Fibroblast of mammary gland (primary cell): ENCODE measurements at places on chromosomes 3 and 15.
A peak's percentile ranks its signal among the peaks of the same experiment; 100 is the strongest.

DNA sequence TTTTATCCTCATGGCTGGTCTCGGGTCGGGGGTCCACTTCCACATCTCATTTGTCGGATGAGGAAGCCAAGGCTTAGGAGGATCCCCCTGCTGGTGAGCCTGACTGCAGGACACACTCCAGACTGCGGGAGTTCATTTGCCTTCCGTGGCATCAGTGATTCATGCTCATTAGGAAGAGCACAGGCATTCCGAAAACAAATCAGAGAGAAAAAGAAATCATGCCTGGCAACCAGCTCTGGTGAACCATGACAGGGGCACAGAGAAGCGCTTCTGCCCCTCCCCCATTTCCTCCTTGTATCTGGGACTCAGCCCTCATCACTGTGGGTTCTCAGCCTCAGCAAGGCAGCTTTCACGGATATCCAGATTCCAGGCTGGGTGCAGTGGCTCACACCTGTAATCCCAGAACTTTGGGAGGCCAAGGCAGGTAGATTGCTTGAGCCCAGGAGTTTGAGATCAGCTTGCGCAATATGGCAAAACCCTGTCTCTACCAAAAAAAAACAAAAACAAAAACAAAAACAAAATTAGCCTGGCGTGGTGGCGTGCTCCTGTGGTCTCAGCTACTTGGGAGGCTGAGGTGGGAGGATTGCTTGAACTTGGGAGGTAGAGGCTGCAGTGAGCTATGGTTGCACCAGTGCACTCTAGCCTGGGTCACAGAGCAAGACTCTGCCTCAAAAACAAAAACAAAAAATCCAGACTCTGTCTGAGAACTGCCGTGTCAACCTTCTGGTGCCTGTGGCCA lies 28.4 kb downstream of the IRAK2 start:
- DNase-seq = peak; percentile 95

DNA sequence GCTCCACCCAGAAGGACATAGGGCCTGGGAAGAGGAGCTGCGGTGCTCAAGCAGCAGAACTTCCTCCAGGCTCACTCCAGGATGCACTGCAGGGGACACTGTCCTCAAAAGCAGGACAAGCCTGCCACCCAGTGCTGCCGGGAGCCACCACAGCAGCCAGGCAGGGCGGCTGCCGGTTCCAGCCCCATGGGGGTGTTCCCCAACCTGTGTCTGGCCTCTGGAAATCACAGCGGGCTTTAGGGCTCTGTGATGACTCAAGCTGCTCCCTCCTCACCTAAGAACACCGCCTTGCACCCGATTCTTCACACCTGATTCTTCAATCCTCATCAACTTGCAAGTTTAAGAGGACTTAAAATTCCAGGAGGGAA lies 71.9 kb upstream of the SLC6A11 start:
- DNase-seq = no peak

DNA sequence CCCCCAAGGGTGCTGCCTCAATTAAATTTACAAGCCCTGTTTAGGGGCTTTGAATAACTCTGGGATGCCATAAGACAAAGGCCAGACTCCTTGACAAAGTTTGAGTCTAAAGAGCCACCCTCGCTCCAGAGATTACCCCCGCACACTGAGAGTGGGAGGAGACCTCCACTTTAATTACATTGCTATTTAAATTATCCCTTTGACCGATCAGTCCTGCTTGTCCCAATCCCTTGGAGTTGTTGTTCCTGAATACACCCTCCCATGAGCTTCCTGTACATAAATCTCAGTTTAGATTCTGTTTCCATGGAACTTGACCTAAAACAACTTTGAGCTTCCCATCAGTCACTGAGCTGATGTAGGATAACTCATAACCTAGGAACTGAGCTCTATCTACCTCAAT lies 596.3 kb downstream of the PYDC2 start:
- DNase-seq = no peak

DNA sequence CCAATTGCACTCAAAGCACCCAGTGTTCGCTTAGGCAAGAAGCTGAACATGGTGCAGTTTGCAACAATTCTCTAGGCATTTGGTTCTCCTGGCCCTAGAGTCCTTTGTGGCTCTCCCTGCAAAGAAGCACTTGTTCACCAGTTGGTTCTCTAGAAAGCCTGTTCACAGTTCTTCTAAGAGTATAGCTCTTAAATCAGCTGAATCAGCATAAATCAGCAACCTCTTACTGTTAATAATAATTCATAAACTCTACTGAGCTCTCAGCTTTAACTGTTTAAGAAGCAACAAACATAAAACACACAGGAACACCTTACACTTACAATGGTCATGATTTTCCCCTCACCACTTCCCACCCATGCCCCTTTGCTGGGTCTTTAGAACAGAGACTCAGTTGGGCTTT lies 56.8 kb upstream of the PPP2R3A start:
- DNase-seq = no peak

DNA sequence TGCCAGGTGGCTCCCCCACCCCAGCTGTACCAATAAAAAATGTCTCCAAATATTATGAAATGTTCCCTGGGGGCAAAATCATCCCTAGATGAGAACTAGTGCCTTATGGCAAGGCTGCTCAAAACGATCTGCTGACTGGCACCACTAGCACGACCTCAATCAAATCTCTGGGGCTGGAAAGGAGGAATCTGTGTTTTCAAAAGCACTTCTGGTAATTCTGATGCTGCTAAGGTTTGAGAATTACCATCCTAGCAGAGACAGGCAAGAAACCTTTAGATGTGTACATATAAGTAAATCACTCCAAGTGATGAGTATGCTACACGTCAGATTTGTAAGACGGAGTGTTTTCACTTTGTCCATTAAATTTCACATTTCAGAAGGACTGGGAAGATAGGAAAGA lies 360.1 kb upstream of the THRB start:
- DNase-seq = no peak

DNA sequence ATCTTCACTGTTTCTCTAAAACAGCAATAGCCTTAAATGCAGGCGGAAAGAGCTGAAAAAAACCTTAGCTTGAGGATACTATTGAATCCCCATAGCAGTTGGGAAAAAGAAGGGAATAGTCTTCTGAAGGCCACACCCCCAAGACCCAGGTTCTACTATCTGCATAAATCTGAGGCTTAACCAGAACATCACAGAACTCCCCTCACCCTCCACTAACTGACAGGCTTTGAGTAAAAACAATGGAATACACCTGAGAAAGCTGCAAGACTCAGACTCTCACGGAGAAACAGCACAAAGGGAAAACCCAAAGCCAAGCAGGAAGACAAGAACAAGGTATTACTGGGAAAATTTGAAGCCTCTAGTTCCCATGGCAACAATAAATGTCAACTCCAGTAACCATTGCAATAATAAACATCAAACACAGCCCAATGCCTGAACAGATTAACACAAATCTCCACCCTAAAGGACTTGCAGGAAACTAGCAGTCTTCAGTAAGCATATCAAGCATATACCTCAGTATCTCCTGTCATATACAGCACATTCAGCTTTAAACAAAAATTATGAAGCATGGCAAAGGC lies 56.4 kb downstream of the TMCC1 start:
- DNase-seq = no peak
